ENCODE measurements at places on chromosomes 11 and 22.

GRCh38 chr11:1864231-1864630 is 11.3 kb downstream of the LSP1 start:
- DNase-seq: no peak

DNA sequence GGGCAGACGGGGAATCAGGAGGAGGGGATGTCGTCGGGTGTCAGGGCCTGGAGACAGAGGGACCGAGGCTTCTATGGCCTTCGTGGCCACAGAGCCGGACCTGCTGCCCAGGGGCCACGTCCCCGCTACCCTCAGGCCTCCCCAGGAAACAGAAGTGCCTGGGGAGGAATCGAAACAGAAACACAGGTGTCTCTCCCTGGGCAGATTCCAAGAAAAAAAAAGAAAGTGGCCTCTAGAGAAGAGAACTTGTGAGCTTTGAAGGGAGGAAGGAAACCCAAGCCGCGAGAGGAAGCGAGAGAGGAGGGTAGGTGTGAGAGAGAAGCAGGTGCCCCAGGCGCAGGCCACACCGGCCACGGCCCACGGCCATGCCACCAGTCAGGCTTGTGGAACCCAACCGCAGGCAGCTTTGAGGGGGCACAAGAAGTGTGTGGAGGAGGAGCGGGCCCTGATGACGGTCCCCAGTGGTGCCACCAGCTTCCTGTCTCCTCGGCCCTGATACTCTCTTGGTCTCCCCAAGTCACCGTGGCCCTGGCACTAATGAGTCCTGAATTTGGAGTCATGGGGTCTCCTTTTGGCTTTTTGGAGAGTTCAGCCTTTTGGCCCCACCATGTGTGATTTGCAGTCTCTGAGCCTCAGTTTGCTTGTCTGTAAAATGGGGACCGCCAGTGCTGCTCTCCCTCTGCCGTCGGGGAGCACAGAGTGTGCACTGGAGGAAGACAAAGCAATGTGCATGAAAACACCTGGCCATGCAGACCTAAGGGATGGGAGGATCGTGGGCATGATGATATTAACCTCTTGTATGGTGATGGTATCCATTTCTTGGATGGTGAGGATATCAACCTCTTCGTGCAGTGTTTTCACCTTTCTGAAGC is 25.2 kb downstream of the LIF start:
- no peak for DNase-seq

- DNase-seq: no peak
These were observed 36.8 kb upstream of the APOA1 start for GRCh38 chr11:116874251-116874650.

DNA sequence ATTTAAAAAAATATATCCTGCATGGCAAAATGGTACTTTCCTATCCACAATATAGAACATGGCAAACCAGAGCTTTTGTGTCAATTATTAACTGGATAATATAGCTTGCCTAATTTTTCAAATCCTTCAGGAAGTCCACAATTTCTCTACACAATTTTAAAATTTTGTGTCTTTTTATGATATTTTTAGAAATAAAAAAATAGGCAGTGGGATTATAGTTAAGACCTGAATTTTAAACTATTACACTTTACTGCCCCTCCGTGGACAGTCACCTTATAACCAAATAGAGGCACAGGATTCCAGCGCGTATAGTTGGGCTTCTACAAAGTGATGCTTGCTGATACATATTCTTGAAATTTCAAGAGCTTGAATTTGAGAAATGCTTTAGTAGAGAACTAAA is 2.1 kb upstream of the DMC1 start:
- DNase-seq: no peak

GRCh38 chr11:6095798-6096197 is 11.7 kb upstream of the OR56B4 start:
- DNase-seq: no peak

DNA sequence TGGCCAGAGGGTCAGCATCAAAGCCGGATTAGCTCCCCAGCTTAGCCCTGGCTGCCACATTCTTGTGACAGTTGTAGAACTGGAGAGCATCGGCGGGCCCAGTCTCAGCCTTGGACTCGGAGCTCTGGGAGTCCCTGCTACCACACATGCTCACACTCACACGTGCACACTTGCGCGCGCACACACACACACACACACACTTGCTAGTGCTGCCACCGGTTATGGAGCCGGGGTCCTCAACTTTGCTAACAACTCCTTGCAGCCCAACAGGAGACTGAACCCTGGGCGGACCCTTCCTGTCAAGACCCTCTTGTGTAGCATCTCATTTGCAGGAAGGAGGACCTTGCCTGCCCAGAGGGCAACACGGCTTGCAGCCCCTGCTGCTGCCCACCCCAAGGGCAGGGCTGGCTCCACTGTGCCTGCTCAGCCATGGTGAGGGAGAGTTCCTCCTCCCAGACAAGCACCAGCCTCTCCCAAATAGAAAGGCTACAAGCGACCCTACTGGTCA is 107.6 kb downstream of the WNT7B start:
- DNase-seq: no peak

- DNase-seq: no peak
These were observed 367.4 kb upstream of the CHORDC1 start for GRCh38 chr11:90590286-90590685.

GRCh38 chr11:36467916-36468315 is 42.2 kb downstream of the TRAF6 start:
- no peak for DNase-seq

GRCh38 chr11:6620636-6621035 is 1.4 kb upstream of the TPP1 start:
- no peak for DNase-seq

DNA sequence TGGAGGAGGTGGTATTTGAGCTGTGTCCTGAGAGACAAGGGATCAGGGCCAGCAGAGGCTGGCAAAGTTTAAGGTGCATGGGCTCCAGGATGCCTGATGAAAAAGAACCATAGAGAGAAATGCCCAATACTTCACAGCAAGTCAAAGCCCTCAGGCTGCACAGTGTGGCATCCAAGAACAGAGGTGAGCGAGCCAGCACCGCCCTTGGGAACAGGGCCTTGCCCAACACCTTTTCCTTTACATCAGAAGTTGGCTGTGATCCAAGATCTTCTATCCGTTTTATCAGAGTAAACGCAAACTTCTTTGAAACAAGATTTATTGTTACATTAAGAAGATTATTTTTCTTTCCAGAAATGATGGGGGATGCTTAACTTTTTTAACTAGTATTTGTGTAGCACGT is 1.4 kb downstream of the B3GNT6 start:
- no peak for DNase-seq

DNA sequence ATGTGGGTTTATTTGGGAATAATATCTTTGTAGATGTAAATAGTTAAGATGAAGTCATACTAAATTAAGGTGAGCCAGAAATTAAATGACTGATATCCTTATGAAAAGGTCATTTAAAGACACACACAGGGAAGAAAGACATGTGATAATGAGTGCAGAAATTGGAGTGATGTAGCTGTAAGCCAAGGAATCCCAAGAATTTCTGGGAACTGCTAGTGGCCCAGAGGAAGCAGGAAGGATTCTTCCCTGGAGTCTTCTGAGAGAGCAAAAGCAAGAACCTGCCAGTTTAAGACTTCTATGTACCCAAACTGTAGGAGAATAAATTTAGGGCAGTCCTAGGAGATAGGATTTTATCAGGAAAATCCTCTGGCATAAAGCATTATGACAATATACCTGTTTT is 66.9 kb downstream of the LRRC4C start:
- no peak for DNase-seq

- no peak for DNase-seq
These were observed 167.1 kb downstream of the ADAMTS15 start for GRCh38 chr11:130615561-130615960.

DNA sequence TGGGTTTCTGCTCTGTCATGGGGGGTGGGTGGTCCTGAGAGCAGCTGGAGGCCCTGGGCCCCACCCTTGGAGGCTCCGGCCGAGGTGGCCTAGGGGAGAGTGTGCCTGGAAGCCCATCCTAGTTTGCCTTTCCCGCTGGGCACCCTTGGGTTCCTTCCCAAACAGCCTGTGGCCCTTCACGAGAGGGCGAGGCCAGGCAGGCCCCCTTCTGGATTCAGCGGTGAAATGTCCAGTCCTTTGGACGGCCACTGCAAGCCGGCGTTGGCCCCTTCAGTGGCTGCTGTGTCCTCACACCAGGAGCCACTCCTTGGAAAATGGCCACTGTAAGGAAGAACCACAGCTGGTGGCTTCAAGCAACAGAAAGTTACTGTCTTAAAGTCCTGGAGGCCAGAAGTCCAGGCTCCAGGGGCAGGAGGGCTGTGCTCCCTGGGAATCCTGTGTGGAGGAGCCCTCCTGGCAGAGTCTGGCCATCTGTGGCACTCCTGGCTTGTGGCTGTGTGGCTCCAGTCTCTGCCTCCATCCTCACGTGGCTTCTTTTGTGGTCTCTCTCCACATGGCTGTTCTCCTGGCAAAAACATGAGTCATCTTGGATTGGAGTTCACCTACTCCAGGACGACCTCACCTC is 854.1 kb downstream of the TBC1D22A start:
- DNase-seq: no peak

- peak; percentile 57 for DNase-seq
These were observed 40.7 kb downstream of the PACSIN2 start for GRCh38 chr22:42974223-42974622.

All from NCI-H1105 (cell line).